Activated naive CD4-positive, alpha-beta T cell treated with anti-CD3 and anti-CD28 coated beads, Interleukin-2, amount 10 ng/mL, durations not matched to agents 7 days and 5 days (primary cell): ENCODE measurements at places on chromosomes 2 and 18.

GRCh38 chr2:112625474-112626114 lies 20.1 kb upstream of the SLC20A1 start:
- DNase-seq = no peak

GRCh38 chr2:156306821-156307220 lies 25.7 kb downstream of the NR4A2 start:
- no peak for DNase-seq

DNA sequence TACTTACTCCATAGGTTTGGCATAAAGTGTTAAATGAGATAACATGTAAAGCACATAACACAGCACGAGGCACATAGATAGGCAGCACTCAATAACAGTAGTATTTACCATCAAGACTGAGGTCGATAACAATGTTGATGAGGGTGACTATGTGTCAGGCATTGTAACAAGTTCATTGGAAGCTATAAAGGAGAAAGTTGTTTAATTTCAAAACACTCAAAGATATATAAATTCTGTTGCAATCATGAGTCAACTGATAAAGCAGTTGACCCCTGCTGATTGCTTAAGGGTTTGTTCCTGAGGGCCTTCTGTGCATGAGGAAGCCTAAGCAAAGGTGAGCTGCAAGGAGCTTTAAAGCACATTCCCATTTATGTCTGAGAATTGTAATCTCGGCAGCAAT lies 760.5 kb downstream of the SATB2 start:
- DNase-seq = no peak

GRCh38 chr2:80311304-80311703 lies 6.8 kb upstream of the LRRTM1 start:
- no peak for DNase-seq

GRCh38 chr2:156349161-156349560 lies 16.6 kb upstream of the NR4A2 start:
- DNase-seq = no peak

GRCh38 chr2:101036562-101036961 lies 34.5 kb downstream of the RPL31 start:
- no peak for DNase-seq

DNA sequence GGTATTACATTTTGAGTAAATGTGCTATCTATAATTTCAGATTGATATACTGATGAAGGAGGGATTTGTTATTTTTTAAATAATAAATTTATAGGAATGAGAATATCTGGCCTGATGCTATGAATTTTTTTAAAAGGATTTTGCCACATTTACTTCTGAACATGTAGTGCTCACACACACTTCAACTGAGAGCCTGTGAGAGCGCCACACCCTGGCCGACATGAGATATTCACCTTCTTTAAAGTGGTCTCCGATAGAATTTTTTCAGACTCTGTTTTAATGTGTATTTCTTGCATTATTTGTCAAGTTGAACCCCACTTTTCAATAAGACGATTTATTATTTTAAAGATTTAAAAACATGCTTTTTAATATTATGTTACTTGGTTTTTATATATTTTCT lies 813.3 kb downstream of the DCC start:
- DNase-seq = no peak

DNA sequence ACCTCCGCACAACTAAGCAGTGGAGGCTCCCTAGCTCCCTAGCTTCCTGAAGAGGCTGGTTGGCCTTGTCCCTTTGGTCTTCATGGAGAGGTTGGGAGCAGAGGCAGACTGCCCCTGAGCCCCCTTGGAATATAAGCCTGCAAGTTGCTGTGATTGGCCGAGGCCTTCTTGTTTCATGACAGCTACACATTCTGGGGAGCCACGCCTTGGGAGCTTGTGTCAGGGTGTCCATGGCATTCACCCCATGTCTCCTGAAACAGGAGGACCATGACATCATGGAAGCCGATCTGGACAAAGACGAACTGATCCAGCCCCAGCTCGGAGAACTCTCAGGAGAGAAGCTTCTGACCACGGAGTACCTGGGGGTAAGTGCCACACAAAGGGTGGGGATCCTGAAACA lies 64.0 kb upstream of the B3GNT7 start:
- no peak for DNase-seq

- DNase-seq = no peak
These were observed 65.9 kb downstream of the PHLPP1 start for GRCh38 chr18:62781262-62781661.

GRCh38 chr2:181471783-181472182 lies 14.6 kb downstream of the ITGA4 start:
- DNase-seq = no peak

- DNase-seq = no peak
These were observed 241.9 kb upstream of the PXDN start for GRCh38 chr2:1986166-1986565.

DNA sequence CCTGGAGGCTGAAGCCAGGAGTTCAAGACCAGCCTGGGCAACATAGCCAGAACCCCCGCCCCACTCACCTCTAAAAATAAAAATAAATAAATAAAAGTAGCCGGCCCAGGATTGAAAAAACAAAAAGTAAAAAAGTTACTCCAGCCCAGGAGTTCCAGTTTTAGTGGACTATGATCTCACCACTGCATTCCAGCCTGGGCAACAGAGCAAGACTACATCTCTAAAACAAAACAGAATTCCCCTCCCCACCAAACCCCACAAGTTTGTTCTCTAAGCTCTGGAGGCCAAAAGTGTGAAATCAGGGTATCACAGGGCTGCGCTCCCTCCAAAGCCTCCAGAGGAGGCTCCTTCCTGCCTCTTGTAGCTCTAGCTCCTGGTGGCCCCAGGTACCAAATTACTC lies 1.7 kb downstream of the D2HGDH start:
- no peak for DNase-seq

DNA sequence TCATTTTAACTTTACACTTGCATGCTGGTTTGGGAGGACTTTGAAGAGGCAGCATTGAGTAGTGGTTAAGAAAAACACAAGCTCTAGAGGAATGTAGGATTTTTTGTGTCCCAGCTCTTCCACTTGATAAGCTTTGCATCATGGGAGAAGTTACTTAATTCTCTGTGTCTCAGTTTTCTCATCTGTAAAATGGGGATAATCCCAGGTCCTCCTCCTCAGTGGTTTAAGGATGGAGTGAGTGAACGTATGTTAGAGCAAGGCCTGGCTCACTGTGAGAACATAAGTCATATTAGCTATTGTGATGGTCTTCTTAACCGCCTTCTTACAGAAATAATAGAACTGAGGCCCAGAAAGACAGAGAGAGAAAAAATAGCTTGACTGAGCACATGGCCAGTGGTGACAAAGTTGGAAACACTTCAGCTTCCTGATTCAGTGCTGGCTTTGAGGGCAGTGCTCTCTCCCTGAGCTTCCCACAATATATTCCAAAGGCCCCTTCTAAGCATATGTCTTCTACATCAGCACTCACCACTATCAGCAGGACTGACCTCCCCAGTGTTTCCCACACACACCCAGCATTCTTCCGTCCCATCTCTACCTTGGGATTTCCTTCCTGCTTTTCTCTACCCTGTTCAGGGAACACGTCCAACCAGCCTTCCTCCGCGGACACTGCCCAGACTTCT lies 214.9 kb upstream of the TNP1 start:
- no peak for DNase-seq

DNA sequence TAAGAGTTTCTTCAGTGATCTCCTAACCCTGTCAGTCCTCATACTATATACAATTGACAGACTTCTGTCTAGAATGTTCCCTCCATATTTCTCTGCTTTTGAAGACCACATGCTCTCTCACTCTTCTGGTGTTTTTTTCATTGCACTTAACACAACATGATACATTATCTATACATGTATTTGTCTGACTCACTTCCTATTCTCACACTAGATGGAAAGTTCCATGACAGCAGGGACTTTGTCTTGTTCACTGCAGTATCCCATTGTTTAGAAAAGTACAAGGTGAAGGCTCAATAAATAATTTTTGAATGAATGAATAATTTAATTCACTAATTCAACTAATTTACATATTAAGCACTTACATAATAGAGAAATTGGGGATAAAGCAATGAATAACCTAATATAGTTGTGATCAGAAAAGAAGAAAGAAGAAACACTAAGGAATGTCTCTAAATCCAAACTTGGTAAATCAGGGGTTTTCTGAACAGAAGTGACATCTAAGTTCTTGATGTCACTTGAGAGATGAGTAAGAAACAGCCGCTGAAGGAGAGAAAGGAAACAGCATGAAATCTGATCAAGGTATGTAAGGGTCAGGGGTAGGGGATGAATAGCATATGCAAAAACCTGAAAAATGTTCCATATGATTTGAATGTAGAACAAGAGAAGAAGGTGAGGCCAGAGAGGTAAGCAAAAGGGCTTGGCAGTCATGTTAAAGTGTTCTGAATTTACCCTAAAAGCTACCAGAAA lies 42.4 kb downstream of the MBD2 start:
- no peak for DNase-seq

DNA sequence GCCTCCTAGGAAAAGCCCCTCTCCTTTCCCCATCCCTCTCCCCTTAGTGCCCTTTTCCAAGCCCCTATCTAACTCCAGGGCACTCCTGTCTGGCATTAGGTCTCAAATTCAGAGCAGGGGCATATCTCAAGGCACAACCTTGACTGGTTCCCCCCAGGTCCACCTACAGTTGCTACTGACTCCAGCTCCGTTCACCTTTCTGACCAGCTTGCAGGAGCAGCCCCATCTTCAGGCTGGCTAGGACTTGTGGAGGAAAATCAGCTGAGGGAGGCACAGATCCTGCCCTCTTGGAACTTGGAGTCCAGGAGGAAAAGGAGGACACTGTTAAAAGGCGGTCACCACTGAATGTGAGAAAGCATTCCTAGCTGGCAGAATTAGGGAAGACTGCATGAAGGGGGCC lies 152.4 kb downstream of the ZFP36L2 start:
- DNase-seq = peak; percentile 18

DNA sequence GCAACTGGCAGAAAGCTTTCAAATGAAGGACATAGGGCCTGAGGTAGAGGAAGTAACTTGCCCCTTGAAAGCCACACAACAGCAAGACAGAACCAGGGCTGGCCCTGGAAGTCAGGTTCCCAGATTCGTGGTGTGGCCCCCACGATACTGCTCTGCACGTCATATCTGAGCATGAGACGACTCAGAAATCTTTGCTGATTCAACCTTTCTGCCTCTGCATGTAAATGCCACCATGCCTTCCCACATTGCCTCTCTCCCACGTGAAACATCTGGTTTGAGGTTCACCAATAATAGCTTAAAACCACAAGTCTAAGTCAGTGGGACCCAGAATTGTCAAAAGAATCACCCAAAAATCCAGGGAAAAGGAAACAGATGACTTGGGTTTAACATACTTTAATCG lies 214.0 kb upstream of the TRIB2 start:
- DNase-seq = no peak

DNA sequence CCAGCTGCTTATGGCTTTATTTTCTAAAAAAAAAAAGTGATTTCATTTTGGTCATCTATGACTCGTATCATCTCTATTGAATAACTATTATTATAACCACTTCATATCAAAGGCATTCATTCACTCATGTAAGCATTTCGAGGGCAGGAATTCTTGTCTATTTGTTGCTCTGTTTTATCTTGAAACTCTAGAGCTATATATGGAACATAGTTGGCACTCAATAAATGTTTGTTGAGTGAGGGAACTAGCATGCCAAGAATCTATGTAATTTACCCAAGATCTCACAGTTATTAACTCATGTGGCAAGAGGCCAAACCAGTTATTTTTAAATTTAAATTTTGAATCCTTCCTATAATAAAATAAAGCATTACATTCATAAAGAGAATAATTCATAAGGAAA lies 470.1 kb downstream of the TMX3 start:
- DNase-seq = no peak

GRCh38 chr2:27889774-27890145 lies 427 bp downstream of the RBKS start:
- no peak for DNase-seq

DNA sequence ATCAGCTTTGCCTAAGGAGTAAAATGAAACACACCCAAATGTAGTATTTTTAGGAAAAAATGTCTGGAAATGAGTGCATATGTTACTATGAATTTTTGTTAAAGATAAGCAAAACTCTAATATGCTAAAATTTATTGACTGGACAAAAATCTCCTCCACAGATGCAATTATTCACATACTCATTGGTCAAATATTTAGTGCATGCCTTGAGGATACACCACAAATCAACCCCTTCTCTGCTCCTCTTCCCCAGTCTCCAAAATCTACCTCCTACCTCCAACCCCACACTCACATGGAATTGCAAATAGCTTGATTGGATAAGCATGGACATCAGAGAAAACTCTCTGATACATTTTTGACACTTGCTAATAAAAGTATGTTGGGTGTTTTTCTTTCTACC lies 95.6 kb upstream of the CDC42EP3 start:
- no peak for DNase-seq

DNA sequence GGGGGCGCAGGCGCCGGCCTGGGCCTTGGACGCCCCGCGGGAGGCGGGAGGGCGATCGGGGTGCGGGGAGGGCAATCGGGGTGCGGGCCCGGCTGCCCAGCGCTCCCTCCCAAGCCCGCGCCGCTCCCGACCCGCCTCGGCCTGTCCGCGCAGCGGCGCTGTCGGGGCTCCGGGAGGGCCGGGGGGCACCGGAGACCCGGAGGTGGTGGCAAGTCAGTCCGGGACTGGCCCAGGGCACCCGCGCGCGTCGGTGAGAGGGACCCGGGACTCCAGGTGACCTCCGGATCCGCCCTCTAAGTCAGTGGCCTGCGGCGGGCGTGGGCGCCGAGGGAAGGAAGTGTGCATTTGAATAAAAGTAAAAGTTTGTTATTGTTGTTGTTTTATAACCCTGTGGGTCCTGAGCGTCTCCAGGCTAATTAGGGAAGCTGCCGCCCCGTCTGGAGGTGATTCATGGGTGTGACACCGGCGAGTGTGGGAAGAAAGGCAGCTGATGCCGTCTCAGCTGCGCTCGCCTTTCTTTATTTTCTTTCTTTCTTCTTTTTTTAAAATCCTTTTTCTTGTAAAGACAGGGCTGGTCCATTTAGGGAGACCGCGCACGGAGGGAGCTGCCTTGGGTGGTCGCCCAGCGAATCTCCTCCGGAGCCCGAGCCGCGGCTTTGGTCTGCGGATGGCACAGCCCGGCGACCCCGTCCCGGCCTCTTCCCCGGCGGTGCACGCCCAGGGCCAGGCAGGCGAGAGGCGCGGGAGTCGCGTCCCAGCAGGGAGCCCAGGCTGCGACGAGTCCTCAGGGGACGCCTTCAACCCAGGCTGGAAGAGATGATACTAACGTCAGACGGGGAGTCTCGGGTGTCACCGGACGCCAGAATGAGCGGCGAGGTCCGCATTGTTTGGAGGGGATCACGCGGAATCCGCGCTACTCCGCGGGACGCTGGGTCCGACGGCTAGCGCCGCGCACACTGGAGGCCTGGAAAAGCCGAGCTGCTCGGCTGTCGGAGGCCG lies 627 bp upstream of the CRACDL start:
- DNase-seq = peak; percentile 43

GRCh38 chr18:63980896-63981460 lies 11.1 kb downstream of the SERPINB8 start:
- DNase-seq = no peak

- DNase-seq = no peak
These were observed 85.9 kb upstream of the RFX8 start for GRCh38 chr2:101560780-101561315.
